Stimulated activated CD4-positive, alpha-beta T cell treated with anti-CD3 and anti-CD28 coated beads, Interleukin-1b, Interleukin-23, amount 100 ng/mL, for 1 hour (primary cell): ENCODE measurements at places on chromosomes 7 and 10.

- DNase-seq, result no peak
These were observed 234.7 kb upstream of the GLI3 start for GRCh38 chr7:42471573-42472174.

- DNase-seq, result no peak
These were observed 790.8 kb upstream of the KCND2 start for GRCh38 chr7:119482209-119482608.

DNA sequence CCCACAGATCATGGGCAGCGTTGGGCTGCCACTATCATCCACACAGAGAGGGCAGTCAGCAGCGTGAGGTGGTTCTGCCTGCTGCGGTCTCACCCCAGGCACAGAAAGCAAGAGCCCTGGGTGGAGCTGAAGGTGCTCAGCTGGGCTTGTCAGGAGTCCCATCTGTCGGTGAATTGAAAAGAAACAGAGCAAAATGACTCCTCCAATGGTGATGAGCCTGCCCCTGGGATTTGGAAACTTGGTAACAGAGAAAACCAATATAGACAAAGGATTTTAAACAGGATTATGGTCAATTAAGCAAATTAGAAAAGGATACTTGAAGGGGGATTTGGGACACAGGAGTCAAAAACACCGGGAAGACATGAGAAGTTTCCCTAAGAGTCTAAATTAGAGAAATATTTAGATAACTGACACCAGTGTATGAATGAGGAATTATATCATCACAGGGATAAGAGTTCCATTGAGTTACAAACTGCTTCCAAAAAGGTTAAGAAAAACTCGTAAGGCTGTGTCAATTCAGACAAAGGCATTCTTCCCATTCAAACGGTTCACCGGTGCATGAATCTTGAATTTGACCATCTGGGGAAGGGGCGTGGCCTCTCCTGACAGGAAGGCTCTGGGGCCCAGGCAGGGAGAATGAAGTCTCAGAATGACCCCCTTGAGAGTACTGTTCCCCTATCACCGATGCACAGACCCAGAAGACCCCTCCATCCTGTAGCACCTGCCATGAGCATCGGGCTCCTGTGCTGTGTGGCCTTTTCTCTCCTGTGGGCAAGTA is 70.0 kb upstream of the PRSS58 start:
- no peak for DNase-seq

DNA sequence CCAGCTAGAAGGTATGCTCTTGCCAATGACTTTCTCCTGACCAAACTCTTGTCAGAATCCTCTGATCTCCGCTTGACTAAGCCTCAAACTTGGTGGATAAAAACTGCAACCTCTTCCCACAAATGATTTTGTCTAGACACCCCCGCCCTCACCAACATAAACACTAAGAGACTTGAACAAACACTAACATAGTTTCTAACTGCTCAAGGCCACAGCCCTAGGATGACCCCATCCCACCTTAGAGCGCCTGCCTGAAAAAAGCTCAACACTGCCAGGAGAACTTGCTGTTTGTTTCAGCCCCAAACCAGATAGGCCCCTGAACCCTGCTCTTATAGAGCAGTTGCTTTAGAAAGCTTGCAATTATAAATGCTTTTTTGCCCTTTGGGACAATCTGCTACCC is 71.8 kb downstream of the LRRN3 start:
- no peak for DNase-seq

GRCh38 chr10:86362129-86362527 is 4.5 kb downstream of the GRID1 start:
- DNase-seq, result no peak

GRCh38 chr10:74953214-74953613 is 126.8 kb downstream of the KAT6B start:
- DNase-seq, result no peak

DNA sequence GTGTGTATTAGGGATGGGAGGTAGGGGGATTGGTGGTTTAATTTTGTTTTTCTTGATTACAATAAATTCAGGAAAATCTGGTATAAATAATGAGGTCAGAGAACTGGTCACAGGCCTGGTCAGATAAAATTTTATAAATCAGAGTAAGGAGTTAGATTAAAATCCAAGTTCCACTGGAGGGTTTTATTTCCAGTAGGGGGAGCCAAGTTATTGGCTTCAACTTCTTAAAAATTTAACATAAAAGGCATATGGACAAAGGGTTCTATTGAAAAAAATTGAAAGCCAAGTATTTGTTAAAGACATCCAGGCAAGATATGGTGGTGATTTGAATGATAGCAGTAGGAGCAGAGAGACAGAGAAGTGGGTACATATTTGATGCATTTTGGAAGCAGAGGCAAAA is 763.3 kb downstream of the SORCS1 start:
- DNase-seq, result no peak

GRCh38 chr7:122618585-122619189 is 80.2 kb downstream of the RNF133 start:
- no peak for DNase-seq

- DNase-seq, result no peak
These were observed 118.5 kb downstream of the LRRC18 start for GRCh38 chr10:48821111-48821510.

DNA sequence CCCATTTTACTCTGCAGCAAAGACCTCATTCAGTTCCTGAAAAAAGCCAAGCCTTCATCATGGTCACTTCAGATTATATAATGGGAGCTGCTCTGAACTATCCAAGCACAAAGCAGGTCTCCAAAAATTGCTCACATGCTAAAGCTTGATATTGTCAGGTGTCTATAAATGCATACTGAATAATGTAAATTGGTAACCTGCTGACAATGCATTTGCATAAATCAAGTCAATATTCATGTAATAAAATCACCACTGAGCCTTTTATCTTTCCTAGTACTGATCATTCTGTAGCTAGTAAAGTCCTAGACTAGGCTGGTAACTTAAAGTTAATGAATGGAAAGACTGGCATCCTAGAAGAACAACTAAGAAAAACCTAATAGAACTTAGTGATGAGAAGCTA is 188.3 kb downstream of the IMMP2L start:
- no peak for DNase-seq

- DNase-seq, result no peak
These were observed 30.4 kb upstream of the DAGLB start for GRCh38 chr7:6478186-6478585.

- DNase-seq, result no peak
These were observed 541.5 kb upstream of the ZWINT start for GRCh38 chr10:56902554-56902953.

DNA sequence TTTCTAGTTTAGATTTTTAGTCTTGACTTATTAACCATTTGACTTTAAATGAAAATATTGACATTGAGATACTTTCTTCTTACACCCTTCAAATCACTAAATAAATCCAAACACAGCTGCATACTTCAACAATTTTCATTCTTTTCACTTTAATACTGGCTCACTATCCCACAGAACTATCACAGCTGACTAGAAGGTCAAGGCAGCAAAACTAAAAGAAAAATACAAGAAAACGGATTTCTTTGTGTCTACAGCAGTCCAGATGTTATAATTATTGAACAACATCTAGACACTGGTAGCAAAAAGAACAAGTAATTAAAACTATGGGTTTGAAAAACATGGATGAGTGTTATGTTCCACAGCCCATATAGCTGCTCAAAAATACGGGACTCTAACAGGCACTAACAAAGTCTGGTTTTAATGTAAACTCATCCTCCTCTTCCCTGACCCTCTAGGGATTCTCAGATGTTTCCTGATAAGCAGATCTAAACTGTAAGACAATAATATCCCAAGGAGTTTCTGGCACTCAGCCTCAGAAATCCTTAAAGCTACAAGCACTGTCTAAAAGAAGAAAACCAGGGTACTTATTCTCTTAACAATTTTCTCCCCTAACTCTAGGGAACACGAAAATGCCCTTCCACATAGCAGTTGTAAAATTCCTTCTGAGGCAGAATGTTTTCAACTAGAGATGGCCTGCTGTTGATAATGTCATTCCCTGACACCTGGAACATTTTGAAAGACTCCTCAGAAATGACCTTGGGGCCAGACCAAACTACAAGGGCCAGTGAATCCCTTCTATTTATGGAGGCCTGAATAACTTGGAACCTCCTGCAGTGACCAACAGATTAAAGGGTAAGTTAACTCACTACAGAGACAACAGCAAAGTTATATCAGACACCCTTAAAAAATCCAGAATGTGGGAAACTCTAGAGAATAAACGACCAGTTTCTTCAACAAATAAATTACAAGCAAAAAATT is 12.8 kb downstream of the DNMBP start:
- DNase-seq, result no peak

DNA sequence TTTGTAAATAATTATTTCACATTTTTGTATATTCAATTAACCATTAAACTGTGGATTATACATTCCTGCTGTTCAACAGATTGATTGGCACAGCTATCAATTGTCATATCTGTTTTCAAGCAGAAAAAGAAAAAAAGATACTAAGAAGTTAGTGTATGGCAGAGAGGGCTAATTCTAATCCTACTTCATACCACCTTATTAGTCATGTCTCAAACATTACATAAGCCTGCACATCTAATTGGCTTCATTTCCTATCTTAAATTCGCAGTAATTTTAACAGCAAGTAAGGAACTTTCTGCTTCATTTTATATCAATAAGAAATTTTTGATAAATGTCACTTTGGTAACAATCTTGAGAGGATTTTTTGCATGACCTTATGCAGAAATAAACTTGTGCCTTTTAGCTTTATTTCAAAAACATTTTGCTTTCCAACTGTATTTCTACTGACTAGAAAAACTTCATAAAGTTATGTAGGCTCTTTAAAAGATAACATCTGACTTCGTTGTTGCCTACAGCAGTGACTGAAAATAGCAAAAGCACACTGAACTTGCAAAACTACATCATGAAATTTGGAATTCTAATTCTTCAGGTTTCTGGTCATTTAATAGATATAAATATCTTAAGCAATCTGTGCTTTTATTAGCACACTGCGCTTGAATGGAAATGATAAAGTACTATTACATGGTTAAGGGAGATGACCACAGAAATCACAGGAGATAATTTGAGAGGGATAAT is 111.5 kb downstream of the SEMA3C start:
- DNase-seq, result no peak

DNA sequence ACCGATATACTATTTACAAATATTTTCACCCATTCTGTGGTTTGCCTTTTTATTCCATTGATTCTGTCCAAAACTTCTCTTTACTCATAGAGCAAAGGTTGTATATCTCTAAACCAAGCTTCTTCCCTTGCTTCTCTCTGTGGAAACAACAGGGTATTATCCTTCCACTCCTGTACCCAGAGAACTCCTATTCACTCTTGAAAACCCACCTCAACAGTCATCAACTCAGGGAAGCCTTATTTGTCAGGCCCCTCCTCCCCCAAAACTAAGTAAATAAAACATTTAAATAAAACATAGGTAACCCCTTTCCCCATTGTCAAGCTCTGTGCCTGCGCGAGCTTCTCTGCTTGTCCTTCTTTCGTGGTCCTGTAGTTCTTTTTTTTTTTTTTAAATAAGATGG is 44.6 kb downstream of the GTF2IRD1 start:
- DNase-seq, result no peak

DNA sequence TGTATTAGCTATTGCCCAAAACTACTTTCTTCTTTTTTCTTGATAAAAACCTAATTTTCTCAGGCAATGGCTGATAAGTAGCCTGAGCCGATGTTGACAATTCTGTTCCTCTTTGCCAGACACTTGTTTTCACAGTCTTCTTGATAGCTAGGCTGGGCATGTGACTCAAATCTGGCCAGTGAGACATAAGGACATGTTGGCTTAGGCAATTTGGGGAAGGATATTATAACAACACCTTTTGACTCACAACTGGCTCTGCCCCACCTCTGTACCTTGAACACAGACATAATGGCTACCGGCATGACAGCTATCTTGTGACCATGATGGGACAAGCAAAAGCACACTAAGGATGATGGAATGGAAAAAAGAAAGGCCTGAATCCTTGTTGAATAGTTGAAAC is 72.9 kb upstream of the GPR22 start:
- DNase-seq, result no peak

DNA sequence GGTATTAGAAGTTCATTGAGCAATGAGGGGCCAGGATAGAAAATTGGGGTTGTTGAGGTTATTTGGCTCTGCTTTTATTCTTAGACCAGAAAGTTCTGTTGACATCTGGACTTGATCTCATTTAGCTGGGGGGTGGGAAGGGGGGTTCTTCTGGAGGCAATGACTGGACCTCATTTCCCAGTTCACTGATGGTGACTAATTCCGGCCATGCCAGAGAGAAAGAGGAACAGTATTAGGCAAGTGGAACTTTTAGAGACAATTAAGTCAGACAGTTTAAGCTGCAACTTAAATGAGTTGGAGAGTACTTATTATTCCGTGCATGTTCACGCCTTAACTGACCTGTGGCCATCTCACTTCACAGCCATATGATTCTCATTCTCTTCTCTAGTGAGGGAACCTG is 512.5 kb downstream of the REEP3 start:
- no peak for DNase-seq

- no peak for DNase-seq
These were observed 8.6 kb upstream of the TARP start for GRCh38 chr7:38282081-38282480.

GRCh38 chr7:47379629-47380324 is 202.1 kb downstream of the TNS3 start:
- DNase-seq, result no peak

- DNase-seq, result no peak
These were observed 39.4 kb upstream of the PRSS1 start for GRCh38 chr7:142709921-142710320.

DNA sequence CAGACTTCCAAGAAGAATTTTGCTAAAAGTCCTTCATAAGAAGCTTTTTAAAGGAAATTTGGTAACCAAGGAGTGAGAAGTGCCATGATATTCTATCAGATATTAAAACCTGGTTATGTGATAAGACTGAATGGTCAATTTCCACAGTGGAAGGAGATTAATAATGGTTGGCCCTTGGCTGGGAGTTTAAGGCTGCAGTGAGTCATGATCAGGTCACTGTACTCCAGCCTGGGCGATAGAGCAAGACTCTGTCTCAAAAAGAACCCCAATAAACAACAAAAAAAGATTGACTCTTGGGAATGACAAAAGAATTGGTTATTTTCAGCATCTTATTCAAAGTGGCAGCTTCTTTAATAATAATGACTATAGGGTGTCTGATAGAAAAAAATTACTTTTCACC is 37.2 kb downstream of the EXOC4 start:
- no peak for DNase-seq

- DNase-seq, result no peak
These were observed 128.6 kb upstream of the BMPER start for GRCh38 chr7:33776788-33777187.

- DNase-seq, result no peak
These were observed 129.0 kb downstream of the MARCHF5 start for GRCh38 chr10:92419740-92420545.

DNA sequence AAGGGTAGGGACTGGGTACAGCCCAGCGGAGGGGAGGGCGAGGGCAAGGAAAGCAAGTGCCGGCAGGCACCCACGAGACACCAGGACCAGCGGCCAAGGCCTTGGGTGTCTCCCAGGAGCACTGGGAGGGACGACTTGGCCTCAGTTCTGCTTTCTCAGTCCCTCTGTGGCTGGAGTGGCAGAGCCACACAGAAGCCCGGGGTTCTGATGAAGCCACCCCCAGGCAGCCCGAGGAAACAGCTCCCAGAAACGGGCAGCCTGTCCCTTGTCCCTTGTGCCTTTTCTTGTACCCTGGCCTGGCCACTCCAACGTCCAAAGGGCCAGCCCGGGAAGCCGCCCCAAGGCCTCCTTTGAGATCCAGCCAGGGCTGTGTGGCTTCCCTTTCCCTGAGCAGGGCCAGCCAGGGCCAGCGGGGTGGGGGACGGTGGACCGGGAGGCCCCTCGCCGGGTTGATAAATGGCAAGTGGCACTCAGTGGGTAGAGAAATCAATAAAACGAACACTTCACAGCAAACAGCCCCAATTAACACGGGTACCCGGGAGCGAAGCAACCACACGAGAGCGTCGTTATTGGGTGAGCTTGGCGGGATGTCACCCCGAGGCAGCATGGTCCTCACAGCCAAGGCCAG is 69.8 kb upstream of the GNA12 start:
- no peak for DNase-seq
